ENCODE measurements at places on chromosomes 2 and 18.

DNA sequence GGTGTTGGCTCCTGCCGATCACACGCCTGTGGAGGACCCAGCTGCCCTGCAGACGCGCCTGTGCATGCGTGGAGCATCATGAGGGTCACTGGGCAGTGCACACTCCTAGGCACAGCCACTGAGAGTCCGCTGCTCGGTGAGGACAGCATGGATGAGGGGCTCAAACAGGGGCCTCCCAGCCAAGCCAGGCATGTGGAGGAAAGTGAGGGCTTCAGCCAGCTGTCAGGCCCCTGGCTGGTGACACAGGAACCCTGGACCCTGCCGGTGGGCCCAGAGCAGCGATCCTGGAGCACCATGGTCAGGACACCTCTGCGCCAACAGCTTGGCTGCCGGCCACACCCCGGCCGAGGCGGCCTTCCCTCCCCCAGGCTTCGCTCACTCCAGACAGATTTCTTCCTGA lies 171.2 kb downstream of the RTP5 start:
- DNase-seq = no peak

- no peak for DNase-seq
Measured at GRCh38 chr2:24261441-24261840, 86.6 kb downstream of the FAM228A start.

GRCh38 chr2:215535741-215536140 lies 99.9 kb upstream of the FN1 start:
- no peak for DNase-seq

DNA sequence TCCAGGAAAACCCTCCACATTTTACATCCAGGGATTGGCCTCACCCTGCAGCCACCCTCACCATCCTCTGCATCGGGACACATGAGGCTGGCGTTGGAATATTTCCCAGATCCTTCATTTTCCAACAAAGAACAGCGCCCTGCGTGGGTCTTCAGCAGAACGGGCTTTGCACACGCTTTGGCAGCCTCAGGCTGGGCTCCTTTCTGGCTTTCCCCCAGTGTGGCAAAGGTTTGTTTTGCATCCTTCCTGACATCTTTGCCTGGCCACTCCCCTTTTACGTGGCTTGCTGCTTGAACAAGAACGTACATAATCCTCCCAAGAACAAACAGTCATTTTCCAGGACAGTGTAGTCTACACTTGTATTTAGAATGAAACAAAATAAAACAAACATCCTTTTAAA lies 25.6 kb upstream of the GREB1 start:
- DNase-seq = no peak

GRCh38 chr2:96806468-96807126 lies 9.5 kb upstream of the CNNM3 start:
- no peak for DNase-seq

GRCh38 chr2:136024616-136025015 lies 39.2 kb upstream of the DARS1 start:
- no peak for DNase-seq

DNA sequence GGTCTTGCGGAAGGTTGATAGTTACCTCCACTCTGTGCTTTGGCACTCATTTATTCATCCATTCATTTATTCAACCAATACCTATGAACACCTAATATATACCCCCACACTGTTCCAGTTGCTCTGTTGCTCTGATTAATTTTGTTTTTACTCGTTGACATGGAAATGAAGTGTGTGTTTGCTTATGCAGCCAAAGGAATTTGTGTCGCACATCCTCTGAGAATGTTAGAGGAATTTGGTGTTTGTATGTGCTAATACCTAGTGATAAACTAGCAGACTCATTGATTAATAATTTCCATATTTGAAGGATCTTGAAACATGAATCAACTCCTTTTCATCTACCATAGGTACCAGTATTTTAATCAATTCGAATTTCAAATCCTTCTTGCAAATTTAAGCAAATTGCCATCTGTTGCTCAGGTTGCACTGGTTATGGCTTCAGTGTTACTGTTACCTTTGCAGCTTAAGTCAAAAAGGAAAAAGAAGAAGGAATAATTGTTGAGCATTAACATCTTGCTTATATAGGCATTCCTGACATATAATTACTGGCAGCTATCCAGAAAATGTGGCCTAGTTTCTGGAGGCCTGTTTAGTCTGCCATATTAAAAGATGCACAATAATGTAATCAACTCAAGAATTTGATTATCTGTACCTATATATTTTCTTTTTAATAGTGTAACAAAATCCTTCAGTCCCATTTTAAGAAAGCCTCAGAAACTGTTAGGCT lies 25.7 kb upstream of the CRIM1 start:
- DNase-seq = no peak

DNA sequence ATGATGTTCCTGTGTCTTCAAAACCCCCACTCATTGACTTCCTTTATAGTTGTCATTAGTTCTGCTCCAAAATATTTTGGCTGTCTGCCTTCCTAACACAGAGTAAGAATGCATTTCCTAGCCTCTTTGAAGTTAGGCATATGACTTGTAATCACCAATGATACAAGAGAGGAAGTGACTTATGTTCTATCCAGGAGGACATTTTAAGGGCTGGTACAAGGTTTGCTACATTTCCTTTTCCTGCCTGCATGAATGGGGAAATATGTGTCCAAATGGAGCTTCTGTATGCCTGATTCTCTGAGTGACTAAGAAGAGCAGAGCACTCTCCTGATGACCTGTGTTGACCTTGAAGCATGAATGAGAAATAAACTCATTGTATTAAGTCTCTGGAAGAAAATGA lies 115.1 kb downstream of the PLCL1 start:
- DNase-seq = no peak

Data from psoas muscle (tissue), 8 donors.